Activated CD8-positive, alpha-beta T cell treated with anti-CD3 and anti-CD28 coated beads for 36 hours (primary cell): ENCODE measurements at places on chromosomes 6 and 20. TPM values are rescaled to one million over a fixed set of nuclear protein-coding genes. Genes with fewer than 3 reads are reported as not detected.
A peak's percentile ranks its signal among the peaks of the same experiment; 100 is the strongest.

DNA sequence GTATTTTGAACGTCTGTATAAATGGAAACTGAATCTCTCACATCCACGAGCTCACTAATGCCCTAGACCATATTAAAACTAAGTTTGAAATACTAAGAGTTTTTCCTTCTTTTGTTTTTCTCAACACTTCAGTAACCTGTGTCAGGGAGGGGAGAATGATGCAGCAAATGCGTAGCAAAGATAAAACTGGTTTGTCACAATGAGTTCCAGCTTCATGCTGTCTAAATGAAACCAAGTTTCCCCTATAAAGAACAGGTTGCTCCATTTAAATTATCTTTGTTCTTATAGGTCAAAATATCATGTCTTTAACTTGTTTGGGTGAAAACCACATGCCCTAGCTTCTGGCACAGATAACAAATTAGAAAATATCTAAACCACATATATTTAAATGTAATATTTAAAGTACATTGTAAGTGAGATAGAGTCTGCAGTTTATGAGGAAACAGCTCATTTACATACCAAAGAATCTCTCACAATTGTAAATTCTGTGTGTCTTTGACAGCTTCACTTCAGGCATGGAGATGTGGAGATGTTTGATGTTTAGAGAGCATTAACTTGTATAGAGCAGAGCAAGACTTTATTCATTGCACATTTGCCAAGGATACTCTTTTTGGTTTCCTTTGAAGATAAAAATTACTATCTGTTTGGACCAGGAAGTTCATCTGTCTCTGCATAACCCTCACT lies 7.3 kb downstream of the TRDN start:
- H3K27me3 ChIP-seq: no peaks in the 10 kb centered on the region
- no peak overlapping the region for H3K27ac ChIP-seq
- no peak for DNase-seq
- no peaks in the 10 kb centered on the region for H3K4me1 ChIP-seq

- H3K36me3 ChIP-seq: no peaks in the 10 kb centered on the region
- no peaks in the 10 kb centered on the region for H3K27me3 ChIP-seq
- DNase-seq: no peak
- H3K4me3 ChIP-seq: no peak overlapping the region
- no peak overlapping the region for H3K27ac ChIP-seq
Observed at GRCh38 chr6:148926478-148926877, 179.6 kb downstream of the UST start.

GRCh38 chr20:59955131-59955796 lies 3.0 kb upstream of the CDH26 start:
- no peak overlapping the region for H3K4me3 ChIP-seq
- H3K4me1 ChIP-seq: no peaks in the 10 kb centered on the region
- peaks cover 4% of the 10 kb centered on the region for H3K36me3 ChIP-seq
- H3K27me3 ChIP-seq: no peaks in the 10 kb centered on the region
- no peak overlapping the region for H3K27ac ChIP-seq

GRCh38 chr6:113859349-113860180 lies 2.4 kb downstream of the MARCKS start:
- peaks cover 14% of the 10 kb centered on the region for H3K4me1 ChIP-seq
- no peak overlapping the region for H3K27ac ChIP-seq
- H3K4me3 ChIP-seq: peak overlapping the region; percentile 45

DNA sequence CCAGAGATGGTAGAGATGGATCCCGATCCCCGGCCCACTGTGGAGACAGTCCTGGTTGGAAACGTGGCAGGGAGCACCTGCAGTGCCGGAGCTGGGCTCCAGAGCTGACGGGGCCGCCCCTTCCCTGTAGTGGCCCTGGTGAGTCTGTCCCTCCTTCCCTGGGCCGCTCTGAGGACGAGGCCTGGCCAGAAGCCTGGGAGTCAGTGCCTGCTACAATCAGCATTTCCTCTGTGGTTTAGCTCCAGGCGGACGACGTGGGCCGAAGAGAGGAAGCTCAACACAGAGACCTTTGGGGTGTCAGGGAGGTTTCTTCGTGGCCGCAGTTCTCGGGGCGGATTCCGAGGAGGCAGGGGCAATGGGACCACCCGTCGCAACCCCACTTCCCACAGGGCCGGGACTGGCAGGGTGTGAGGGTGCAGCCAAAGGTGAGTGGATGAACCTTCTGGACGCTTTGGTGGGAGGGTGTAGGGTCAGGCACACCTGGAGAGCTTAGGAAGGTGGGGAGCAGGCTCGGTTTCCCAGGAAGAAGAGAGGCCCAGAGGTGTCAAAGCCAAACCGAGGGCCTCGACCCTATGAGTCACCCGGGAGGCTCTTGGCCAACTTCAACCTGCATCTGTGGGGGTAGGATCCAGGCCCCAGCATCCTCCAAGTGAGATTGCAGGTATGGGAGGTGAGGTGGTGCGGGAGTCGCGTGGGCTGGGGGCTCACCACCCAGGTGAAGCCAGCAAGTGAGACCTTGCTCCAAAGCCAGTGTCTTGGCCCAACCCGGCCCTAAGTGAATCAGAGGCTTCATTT lies 9.9 kb downstream of the PSMA7 start:
- no peak for DNase-seq
- H3K4me3 ChIP-seq: no peak overlapping the region
- H3K4me1 ChIP-seq: peaks cover 31% of the 10 kb centered on the region
- H3K27ac ChIP-seq: peak overlapping the region; percentile 36
- no peaks in the 10 kb centered on the region for H3K27me3 ChIP-seq

DNA sequence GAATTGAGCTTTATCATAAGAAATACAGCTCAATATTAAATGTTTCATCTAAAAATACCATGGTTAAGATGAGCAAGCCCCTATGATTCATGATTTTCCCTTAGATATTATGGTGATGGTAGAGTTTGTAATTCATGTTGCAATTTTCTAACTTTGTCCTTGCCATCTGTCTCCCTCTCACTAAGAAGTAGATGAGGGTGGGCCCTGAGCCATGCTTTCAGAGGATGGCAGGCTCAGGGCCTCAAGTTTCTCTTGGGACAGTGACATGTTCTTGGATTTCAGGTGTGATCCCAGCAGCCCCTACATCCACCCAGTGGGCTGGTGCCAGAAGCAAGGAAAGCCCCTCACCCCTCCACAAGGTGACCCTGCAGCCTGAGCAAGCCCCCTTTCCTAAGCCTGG lies 25.6 kb downstream of the L3MBTL1 start:
- H3K4me3 ChIP-seq: no peak overlapping the region
- no peaks in the 10 kb centered on the region for H3K4me1 ChIP-seq
- no peak overlapping the region for H3K27ac ChIP-seq
- H3K27me3 ChIP-seq: no peaks in the 10 kb centered on the region
- H3K36me3 ChIP-seq: no peaks in the 10 kb centered on the region
- no peak for DNase-seq

- H3K36me3 ChIP-seq: no peaks in the 10 kb centered on the region
- no peak overlapping the region for H3K27ac ChIP-seq
- DNase-seq: no peak
- H3K27me3 ChIP-seq: peaks cover 2% of the 10 kb centered on the region
- H3K4me3 ChIP-seq: no peak overlapping the region
- H3K4me1 ChIP-seq: no peaks in the 10 kb centered on the region
Observed at GRCh38 chr6:113433335-113433991, 423.7 kb upstream of the MARCKS start.

- H3K4me3 ChIP-seq: no peak overlapping the region
- DNase-seq: no peak
- no peaks in the 10 kb centered on the region for H3K36me3 ChIP-seq
Observed at GRCh38 chr6:156699017-156699421, 78.2 kb upstream of the ARID1B start.

DNA sequence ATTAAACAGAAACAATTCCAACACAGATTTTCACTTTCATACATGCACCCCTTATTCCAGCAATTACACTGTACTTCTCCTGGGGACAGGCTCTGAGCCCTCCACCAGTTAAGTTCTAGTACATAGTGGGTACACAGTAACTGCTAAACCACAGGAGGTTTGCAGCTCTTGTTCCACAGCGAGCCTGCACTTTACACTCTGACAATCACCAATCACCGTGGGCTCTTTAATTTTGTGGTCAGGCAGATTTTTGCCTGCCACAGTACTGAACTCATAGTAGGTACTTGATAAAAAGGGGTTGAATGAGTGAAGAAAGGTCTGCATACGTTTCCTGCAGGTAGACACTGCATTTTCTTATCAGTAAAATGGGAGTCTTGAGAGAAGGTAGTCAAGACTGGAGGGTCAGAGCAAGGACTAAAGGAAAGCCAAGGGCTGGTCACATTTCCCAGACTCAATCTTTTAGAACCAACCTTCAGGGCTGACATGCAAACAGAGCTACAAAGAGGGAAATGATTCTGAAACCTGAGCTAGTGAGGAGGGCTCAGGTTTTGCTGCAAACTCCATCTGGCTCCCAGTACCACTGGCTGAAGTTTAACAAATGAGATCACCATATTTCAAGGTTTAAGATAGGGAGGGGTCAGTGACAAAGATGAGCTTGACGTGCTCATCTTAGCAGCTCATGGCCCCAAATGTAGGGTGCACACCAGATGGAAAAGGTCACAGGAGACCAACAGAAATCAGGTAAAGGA lies 404.6 kb downstream of the BTBD9 start:
- no peaks in the 10 kb centered on the region for H3K27me3 ChIP-seq
- H3K4me1 ChIP-seq: no peaks in the 10 kb centered on the region
- H3K4me3 ChIP-seq: no peak overlapping the region

DNA sequence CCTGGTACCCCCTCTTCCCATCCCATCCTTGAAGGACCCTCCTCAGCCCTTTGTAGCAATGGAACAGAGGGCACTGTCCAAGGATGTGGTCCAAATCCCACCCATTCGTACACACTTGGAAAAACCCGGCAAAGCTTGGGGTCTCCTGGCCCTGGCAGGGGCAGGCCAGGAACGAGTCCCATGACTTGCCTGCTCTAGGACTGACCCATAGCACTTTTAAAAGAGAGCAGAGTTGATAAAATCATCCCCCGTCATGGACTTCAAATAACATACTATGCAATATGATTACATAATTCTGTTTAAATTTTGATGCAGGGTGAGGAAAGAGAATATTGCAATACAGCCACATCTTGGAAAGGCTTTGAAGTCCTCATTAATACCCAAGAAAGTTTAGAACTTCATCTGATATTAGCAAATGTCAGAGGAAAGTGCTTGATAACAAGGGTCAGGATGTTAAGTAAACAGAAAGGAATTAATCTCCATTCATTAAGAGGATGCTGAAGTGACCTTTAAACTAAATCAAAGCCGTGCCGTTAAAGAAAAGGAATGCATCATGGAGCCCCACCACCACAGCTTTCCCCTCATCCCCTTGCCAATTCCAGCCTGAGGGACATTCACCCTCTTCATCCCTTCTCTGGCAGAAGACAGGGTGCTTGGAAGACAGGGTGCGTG lies 60.7 kb upstream of the NXT1 start:
- no peak overlapping the region for H3K4me3 ChIP-seq
- no peaks in the 10 kb centered on the region for H3K4me1 ChIP-seq
- no peak for DNase-seq
- no peaks in the 10 kb centered on the region for H3K36me3 ChIP-seq
- H3K27ac ChIP-seq: no peak overlapping the region

- H3K36me3 ChIP-seq: no peaks in the 10 kb centered on the region
- H3K27me3 ChIP-seq: no peaks in the 10 kb centered on the region
- H3K4me3 ChIP-seq: no peak overlapping the region
Observed at GRCh38 chr6:22081709-22082108, 215.1 kb downstream of the PRL start.

DNA sequence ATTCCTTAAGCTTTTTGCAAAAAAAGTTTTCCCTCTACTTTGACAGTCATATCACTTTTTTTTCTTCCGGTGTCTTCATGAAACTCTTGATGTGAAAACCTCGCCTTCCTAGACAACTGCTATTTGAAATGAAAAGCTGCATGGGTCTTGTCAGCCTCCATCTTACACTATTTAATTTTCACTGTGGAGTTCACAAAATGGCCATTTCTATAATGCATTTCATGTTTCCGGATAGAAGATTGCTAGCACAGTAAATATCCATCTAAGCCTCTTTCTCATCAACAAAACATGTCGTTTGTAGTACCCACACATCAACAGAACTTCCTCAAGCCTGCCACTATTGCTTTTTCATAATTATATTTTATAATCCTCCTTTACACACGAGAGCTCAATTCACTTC lies 204.9 kb upstream of the ID4 start:
- H3K36me3 ChIP-seq: no peaks in the 10 kb centered on the region
- no peaks in the 10 kb centered on the region for H3K4me1 ChIP-seq
- no peak for DNase-seq
- no peak overlapping the region for H3K4me3 ChIP-seq

DNA sequence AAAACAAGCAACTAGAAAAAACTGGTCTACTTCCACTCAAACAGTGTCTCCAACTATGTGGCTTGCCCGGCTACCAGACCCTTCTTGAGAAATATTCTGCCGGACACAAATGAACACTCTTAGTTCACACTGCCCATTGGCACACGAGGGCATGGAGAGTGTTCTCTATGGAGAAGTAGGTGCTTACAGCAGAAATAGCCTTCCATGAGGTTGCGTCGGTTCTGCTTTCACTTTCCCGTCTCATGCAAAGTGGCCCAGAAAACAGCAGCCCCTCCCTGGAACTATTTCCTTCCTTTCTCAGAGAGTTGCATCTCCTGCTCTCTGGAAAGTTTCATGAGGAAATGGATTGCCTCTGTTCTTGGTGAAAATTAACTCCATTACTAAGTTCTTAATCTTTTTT lies 9.5 kb upstream of the HLA-DOA start:
- no peaks in the 10 kb centered on the region for H3K36me3 ChIP-seq
- peak overlapping the region; percentile 72 for H3K27ac ChIP-seq
- peak overlapping the region; percentile 66 for H3K4me3 ChIP-seq
- peaks cover 21% of the 10 kb centered on the region for H3K4me1 ChIP-seq
- no peaks in the 10 kb centered on the region for H3K27me3 ChIP-seq

- H3K27ac ChIP-seq: no peak overlapping the region
- H3K4me3 ChIP-seq: no peak overlapping the region
- no peak for DNase-seq
- H3K36me3 ChIP-seq: no peaks in the 10 kb centered on the region
- H3K27me3 ChIP-seq: no peaks in the 10 kb centered on the region
Observed at GRCh38 chr20:45874576-45874975, 6.5 kb upstream of the ZSWIM1 start.

DNA sequence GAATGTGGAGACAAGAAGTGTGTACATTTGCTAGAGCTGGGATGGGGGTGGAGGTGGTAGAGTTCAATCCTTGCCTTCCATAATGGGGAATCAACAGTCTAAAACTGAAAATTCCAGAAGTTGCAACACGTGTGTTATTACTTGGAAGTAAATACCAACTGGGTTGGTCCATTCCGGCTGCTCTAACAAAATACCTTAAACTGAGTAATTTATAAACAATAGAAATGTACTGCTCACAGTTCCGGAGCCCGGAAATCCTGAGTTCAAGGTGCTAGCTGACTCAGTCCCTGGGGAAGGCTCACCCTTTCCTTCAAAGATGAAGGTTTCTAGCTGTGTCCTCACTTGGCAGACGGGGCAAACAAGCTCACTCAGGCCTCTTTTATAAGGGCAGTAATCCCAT lies 59.0 kb downstream of the RIN2 start:
- DNase-seq: no peak
- no peaks in the 10 kb centered on the region for H3K36me3 ChIP-seq
- H3K4me3 ChIP-seq: no peak overlapping the region
- H3K27me3 ChIP-seq: peaks cover 7% of the 10 kb centered on the region

- peaks cover 12% of the 10 kb centered on the region for H3K27me3 ChIP-seq
- H3K4me3 ChIP-seq: no peak overlapping the region
- no peak for DNase-seq
Observed at GRCh38 chr6:13195803-13196202, 132.5 kb downstream of the TBC1D7 start.

GHRH gene
- total RNA-seq: not detected

TEAD3 gene
- 0.68 TPM for total RNA-seq

ZSCAN31 gene
- total RNA-seq: 1.6 TPM

MCCD1 gene
- total RNA-seq: not detected

NHSL1 gene
- total RNA-seq: 0.49 TPM

LPIN3 gene
- 0.86 TPM for total RNA-seq
